ENCODE measurements at places on chromosomes 4 and X.

- DNase-seq: no peak
Observed at GRCh38 chrX:11059933-11060332, 51.2 kb upstream of the HCCS start.

- DNase-seq: no peak
Observed at GRCh38 chr4:74311696-74312313, 3.5 kb downstream of the EPGN start.

GRCh38 chrX:153886915-153887314 is 942 bp upstream of the L1CAM start:
- no peak for DNase-seq

DNA sequence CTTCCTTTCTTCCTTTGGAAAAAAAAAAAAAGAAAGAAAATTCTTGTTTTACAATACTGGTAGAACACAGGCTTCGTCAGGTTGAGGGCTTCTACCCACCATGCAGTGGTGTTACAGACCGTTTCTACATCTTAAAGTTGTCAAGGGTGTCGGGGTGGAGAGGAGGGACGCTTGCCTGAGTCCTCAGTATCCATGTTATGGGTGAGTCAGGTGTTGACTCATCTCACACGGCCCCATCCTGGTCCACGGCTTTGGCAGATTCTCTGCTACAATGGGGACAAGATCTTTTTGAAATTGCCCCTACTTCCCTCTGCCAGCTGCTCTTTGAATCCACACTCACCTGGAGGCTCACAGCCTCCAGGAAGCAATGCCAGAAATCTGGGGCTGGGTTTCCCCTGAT is 310.3 kb upstream of the ZFP42 start:
- no peak for DNase-seq

DNA sequence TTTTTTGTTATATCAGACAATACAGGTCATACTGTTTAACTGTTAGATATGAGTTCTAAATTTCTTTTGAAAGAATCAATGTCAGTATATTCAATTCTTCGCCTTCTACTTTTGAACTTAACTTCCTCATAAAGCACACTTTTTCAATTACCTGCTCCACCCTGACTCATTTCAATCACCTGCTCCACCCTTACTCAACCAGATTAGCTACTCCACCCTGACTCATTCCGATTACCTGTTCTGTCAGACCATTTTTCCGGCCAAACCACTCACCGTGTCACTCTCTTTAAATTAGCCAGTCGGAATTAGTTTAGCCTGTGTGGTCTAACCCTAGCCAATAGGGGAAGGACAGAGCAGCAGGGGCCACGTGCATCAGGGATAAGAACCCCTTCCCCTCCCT is 751.8 kb upstream of the POU3F4 start:
- no peak for DNase-seq

GRCh38 chr4:55431710-55432336 is 36.1 kb downstream of the TMEM165 start:
- no peak for DNase-seq
